Muscle of back (tissue), 13 donors: ENCODE measurements at places on chromosomes 13 and 19. TPM values are rescaled to one million over a fixed set of nuclear protein-coding genes. Genes with fewer than 3 reads are reported as not detected.

The KASH5 gene
- not detected for polyA plus RNA-seq

The ESD gene
- 146 TPM for polyA plus RNA-seq

The GZMM gene
- polyA plus RNA-seq: 0.29 TPM

The ODAD3 gene
- 0.23 TPM for polyA plus RNA-seq

The RFPL4A gene
- polyA plus RNA-seq: not detected

The CLEC4G gene
- not detected for polyA plus RNA-seq

The COL5A3 gene
- 64.7 TPM for polyA plus RNA-seq

- no peak for DNase-seq
Observed at GRCh38 chr19:38868551-38868950, 9.5 kb downstream of the RINL start.

- DNase-seq: no peak
Observed at GRCh38 chr19:43797118-43797517, 5.1 kb downstream of the LYPD5 start.

DNA sequence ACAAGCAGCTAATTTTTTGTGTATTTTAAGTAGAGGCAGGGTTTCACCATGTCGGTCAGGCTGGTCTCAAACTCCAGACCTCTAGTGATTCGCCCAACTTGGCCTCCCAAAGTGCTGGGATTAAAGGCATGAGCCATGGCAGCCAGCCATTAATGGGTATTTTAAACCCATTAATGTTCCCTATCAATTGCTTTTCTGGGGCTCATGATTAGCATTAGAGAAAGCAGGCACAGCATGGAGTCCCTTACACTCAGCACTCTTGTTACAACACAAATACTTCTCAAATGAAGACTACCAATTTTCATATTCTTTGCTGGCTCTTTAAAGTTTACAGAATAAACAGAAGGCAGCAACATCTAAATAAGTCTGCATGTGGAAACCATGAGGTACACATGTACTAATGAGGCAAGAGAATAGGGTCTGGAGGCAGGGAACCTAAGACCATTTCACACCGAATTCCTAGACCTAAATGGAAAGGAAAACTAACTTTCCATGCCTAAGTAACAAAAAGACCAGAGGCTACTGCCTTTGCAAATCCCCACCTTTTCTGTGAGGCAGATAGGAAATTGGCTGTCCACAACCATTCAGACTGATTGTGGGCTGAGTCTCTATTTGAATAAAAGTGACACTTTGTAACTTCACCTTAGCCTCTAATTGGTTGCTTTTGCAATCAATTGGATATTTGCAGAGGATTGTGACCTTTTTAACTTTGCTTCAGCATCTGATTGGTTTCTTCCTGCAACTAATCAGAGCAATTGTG is 21.2 kb downstream of the ZNF675 start:
- DNase-seq: no peak

DNA sequence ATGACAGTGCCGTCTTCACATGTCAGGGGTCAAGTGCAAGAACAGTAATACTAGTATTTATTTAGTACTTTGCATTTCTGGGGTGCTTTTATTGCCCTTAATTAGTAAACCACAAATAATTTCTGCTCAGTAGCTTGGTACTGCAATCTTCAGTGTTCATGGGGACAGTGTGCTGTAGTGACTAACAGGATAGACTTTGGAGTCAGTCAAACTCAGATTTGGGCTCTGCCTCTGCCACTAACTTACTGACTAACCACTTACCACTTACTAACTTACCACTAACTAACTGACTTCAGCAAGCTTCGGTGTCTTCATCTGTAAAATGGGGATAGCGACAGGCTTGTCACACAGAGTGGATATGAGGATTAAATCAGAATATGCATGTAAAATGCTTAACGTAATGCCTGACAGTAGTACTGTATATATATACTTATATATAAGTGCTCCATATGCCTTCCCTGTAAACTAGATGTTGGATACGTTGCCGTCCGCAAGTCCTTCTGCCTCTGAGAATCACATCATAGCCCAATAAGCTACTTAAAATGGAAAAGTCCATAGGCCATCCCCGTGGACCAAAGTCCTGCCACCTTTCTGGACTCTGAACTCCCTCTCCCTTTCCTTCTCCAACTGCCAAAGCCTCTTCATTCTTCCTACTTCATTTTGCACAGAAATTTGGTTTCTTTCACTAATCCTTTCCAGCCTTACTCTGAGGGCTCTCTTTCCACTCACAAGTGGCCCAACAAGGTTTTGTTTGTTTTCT is 158.1 kb downstream of the ZIC5 start:
- no peak for DNase-seq

DNA sequence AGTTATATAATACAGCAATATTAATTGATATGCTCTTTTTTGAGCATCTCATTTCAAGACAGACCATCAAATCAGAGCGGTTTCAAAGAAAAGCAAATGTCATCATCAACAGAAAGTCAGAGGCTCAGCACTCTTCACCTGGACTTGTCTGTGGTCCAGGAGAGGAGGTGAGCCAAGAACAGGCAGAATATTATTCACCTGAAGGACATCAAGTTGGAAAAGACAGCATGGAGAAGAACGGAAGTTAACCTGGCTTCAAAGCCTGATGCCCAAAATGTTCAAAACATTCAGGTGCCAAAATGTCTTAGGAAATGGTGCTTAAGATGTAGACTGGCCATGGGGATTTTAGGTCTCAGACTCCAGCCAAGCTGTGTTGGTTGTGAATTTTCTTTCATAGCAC is 40.7 kb downstream of the FGF14 start:
- no peak for DNase-seq

DNA sequence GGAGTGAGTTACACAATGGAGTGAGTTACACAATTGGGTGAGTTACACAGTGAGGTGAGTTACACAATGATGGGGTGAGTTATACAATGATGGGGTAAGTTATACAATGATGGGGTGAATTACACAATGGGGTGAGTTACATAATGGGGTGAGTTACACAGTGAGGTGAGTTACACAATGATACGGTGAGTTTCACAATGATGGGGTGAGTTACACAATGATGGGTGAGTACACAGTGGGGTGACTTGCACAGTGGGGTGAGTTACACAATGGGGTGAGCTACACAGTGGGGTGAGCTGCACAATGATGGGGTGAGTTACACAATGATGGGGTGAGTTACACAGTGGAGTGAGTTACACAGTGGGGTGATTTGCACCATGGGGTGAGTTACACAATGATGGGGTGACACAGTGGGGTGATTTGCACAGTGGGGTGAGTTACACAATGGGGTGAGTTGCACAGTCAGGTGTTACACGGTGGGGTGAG is 52.5 kb upstream of the GAS6 start:
- DNase-seq: no peak

- DNase-seq: no peak
Observed at GRCh38 chr19:35545855-35546381, 492 bp downstream of the TMEM147 start.

GRCh38 chr13:65293530-65294198 is 1936.5 kb downstream of the PCDH9 start:
- no peak for DNase-seq

DNA sequence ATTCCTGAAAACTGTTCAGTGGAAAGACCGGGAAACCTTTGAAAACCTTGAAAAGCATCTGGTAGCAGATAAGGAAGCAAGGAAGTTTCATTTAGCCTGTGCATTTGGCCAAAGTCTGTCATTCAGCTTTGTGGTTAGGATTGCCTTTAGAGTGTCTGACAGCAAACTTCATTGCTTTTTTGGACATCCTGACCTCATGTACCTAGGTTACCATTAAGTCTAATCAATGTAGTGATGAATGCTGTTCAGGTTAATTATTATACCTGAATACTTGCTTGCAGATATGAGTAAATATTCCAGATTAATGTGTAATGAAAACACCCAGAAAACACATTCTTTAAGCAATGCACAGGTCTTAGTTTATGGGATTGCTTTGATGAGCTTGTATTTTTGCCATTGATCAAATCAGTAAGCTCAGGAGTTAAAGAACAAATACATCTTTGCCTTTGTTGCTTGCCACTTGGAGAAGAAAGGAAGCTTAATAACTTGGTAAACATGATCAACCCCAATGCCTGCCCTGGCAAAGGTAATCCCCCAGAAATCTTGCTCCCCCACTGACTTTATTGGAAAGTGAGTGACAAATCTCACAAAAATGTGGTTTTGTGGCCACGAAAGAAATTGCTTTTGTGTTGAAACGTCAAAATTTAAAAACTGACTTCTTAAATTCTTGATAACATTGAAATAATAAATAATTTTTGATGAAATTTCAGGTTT is 87.4 kb downstream of the SLC15A1 start:
- no peak for DNase-seq

GRCh38 chr19:29516821-29517395 is 8.9 kb upstream of the VSTM2B start:
- no peak for DNase-seq

DNA sequence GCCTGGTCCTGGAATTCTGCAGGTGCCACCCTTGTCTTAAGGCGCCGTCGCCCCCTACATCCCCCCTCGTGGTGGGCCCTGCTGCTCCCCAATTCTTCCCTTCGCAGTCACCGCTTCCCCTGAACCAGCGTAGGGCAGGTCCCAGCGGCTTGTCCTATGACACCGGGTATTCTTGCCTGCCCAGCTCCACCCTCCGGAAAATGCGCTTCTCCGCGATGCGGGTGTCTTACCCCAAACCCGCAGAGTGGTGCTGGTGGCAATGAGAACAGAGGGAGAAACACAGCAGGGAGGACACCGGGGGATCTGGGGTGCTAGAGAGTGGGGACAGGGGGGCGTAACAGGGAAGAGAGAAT is 9.0 kb downstream of the ZNF808 start:
- DNase-seq: no peak

DNA sequence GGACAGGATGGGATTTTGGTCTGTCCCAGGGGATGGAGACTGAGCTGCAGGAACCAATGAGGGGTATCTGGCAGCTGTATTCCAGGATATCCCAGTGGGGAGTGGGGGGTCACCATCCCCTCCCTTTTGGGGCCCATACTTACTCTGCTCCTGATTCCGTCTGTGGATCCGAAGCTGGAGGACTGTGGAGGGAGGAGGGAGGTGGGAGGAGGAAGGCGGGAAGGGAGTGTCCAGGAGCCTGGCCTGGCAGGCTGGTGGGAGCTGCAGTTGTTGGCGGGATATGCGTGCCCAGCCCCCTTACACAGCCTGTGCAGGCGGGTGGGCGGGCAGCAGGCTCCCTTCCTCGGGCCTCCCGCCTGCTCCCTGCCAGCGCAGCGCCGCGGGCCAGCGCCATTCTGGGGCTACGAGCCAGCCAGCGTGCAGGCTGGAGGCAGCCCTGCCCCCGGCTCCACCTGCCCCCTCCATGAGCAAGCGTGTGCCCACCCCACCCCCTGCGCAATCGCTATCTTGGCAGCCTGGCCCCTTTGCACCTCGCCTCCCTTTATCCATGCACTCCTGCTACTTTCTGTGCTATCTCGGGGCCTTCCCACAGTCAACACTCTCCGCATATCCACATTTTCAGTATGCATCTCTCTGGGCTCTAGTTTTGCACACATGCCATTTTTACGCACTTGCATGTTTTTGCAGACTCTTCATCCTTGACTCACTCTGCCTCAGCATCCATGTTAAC is 2.8 kb downstream of the MAMSTR start:
- peak; percentile 84 for DNase-seq

DNA sequence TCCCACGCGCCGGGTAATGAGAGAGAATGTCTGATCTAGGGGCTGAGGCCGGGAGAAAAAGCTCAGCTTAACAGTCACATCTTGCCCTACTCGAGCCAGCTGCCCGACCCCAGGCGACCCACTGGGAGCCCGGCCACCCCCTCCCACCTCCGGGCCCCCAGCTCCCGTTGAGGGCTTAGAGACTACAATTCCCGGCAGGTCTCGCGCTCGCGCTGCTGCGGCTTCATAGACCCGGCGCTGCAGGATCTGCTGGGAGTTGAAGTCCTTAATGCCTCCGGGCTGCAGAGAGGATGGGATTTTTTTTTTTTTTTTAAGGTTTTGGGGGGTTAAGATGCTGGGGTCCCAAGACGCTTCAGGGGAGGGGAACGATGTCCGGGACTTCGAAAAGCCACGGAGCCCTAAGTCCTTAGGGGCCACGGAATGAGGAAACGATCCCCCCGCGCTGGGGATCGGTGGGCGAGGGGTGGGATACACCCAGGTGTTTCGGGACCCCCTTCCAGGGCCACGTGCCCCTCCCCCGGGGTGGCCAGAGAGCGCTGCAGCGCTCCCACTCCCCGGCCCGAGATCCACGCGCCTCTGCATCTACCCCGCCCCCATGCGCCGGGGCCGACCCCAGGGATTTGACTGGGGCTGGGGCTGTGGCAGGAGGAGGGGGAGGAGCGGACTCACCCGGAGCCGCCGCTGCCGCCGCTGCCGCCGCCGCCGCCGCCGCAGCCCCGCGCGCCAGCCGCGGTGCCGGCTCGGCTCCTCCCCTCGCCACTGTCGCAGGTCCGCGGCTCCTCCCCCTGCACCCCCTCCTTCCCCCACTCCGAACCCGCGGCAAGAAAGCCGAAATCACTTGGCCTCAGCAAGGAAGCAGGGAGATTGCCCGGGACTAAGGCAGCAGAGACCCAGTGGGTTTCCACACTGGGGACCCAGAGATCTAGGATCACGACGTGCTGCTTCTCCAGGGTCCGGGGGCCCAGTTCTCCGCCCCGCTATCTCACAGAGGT is at the start of gene SYT3:
Gene SYT3, minus strand, starts transcription at position 761 of the 992 bp plus-strand sequence. CDS start 2,470 bp downstream, outside the sequence.
- DNase-seq: peak; percentile 10

DNA sequence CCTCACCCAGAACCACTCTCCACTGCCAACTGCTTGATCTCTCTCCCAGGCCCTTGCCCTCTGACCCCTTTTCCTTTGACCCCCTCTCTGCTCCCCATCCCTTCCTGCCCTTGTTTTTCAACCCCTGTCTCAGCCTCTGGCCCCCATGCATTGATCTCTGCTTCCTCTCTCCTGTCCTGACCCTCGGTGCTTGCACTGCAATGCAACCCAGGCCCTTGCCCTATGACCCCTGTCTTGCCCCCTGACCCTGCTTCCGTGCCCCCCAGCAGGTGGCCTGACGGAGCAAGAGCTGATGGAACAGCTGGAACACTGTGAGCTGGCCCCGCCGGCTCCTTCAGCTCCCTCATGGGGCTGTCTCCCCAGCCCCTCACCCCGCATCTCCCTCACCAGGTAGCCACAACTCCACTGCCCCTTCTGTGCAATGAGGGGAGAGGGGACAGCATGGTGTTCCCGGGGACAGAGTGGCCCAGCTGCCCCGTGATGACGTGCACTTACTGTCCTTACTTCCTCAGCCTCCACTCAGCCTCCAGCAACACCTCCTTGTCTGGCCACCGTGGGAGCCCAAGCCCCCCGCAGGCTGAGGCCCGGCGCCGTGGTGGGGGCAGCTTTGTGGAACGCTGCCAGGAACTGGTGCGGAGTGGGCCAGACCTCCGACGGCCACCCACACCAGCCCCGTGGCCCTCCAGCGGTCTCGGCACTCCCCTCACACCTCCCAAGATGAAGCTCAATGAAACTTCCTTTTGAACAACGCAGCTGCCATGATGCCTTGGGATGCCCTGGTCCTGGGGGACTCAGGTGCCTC is 10.5 kb upstream of the LTBP4 start:
- no peak for DNase-seq
